ENCODE measurements at places on chromosomes 11 and 22.

DNA sequence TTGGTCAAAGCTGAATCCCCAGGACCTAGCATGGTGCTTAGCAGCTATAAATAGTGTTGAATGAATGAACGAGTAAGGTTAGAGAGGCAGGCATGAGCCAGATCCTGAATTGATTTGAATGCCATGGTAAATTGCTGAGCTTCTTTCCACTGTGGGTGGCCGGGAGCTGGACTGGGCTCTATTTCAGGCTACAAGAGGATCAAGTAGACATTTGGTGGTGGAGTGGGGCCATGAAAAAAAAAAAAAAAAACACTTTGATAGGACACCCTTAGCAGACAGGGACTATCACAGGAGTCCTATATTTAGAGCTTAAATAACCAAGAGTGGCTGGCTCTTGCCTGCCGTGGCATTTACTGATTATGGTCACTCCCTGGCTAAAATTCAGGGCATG, 77.6 kb downstream of the MIAT start:
- no peak for DNase-seq

DNA sequence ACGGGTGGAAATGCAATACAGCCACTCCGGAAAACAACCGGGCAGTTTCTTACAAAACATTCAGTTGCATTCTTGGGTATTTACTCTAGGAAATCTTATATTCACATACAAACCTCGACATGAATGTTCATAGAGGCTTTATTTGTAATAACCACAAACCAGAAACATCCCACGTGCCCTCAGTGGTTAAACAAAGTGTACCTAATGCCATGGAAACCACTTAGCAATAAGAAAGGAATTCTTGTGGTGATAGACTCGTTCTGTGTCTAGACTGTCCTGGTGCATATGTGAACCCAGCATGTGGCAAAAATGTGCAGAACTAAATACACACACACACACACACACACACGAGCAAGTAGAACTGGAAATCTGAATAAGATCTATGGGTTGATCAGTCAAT, 1073.3 kb downstream of the TBC1D22A start:
- DNase-seq, result no peak

DNA sequence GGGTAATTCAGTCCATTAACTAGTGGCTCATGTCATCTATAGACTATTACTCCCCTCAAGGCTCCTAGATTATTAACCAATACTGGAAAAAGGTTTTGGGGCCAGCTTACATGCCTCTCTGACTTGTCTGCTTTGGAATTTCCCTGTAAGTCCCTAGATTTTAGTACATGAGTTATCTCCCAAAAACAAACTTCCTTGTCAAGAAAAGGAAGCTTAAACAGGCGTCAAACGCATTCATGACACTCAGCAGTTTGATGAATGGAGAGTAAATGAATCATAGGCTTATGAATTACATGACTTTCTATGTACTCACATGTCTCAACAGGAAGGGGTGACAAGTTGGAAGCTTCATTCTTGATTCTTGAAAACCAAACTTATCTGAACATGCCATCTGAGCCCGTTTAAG, 70.8 kb downstream of the BLID start:
- DNase-seq, result no peak

- no peak for DNase-seq
These were observed 47.7 kb upstream of the GAB2 start for GRCh38 chr11:78465169-78465942.

GRCh38 chr11:394034-394857, at the start of gene PKP3:
Gene PKP3 (plus strand): TSS chr11:394209. CDS start chr11:394293, 84 bp downstream.
- DNase-seq, result no peak
